Activated CD4-positive, alpha-beta T cell treated with anti-CD3 and anti-CD28 coated beads for 24 hours (primary cell): ENCODE measurements at places on chromosomes 11 and 22.

GRCh38 chr22:45334068-45334467 lies 24.3 kb downstream of the FAM118A start:
- DNase-seq: no peak

GRCh38 chr11:101444164-101444563 lies 139.6 kb downstream of the TRPC6 start:
- DNase-seq: no peak

GRCh38 chr11:118088531-118088930 lies 1.8 kb upstream of the SMIM35 start:
- DNase-seq: no peak

DNA sequence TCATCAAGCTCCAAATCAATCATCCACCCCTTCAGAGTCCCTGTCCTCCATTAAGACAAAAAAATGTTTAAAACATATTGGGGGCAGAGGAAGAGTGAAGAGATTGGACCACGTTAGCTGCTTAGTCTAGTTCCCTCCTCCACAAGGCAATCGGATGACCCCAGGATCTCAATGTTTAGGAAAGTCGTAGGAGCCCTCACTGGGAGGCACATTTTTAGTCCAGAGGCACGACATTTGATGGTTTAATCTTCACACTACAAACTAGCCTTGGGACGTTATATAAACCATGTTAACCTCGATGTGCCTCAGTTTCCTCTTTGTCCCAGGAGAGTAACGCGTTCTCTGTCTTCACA lies 588 bp upstream of the FAT3 start:
- DNase-seq: no peak

- no peak for DNase-seq
Observed at GRCh38 chr22:40768206-40768605, 50.9 kb downstream of the SLC25A17 start.

- DNase-seq: no peak
Observed at GRCh38 chr11:65918211-65919140, at the start of gene C11orf68. Gene C11orf68, minus strand, starts transcription at chr11:65919062. Its CDS starts 31 bp downstream, at chr11:65919031.

DNA sequence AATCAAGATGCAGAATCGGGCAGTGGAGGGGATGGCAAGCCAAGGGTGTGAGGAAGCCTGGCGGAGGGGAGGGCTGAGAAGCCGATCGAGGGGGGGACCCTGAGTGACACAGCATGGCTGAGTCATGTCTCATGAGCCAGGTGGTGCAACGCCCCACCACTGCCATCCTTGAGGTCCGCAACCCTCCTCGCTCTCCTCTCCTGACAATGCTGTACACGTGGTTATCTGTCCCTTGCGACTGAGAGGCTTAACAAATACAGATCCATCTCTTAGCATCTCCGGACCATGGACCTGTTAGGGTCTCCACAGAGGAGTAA lies 14.2 kb downstream of the SLC22A12 start:
- no peak for DNase-seq

DNA sequence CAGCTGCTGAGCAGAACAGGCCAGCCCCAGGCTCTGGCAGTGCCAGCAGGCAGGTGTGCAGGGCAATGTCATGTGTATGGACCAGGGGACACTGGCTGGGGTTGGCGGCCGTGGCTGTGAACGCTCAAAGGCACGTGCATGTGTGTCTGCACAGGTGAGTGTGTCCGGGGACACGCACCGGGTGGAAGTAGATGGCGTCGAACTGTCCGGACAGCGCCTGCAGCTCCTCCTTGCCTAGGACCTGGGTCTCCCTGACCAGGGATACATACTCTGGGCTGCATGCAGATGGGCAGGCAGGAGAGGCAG lies 863 bp downstream of the HDAC10 start:
- no peak for DNase-seq

DNA sequence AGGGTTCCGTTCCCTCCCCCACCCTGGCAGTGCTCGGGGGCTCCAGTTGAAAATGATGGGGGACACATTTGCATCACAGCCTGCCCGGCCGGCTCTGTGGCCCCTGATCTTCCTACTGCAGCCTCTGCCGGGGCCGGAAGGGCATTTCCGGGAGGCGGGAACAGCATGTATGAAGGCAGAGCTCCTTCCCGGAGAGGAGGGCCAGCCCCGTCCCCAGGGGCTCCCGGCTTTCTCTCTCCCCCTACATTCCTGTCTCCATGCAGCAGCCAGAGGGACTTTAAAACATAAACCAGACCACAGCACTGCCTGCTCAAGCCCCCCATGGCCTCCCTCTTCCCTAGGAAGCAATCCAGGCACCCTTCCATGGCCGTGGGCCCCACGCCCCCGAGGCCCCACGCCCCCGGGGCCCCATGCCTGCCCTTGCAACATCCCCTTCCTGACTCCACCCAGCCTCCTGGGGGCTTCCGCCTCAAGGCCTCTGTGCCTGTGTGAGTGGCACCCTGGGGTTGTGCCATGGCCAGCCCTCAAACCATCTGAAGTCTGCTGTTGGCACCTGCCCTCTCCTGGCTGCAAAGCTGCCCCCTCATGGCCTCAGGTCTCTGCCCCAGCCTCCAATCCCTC lies 73.1 kb downstream of the CDKN1C start:
- no peak for DNase-seq

DNA sequence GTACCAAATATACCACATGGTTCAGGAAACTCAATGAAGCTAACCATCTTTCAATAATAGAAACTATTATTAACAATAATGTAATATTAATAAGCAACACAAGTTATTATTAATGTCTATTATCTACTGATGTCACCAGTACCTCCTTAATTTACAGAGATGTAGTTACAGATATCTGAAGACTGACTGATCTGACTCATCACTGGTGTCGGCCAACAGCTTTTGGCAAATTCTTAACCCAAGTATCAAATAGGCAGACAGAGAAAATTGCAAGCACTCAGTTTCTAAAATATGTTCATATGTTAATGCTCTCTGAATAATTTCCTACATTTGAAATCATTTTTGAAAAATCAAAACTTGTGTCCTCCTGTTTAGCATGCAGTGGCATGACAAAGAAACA lies 100.4 kb upstream of the DDI1 start:
- no peak for DNase-seq

DNA sequence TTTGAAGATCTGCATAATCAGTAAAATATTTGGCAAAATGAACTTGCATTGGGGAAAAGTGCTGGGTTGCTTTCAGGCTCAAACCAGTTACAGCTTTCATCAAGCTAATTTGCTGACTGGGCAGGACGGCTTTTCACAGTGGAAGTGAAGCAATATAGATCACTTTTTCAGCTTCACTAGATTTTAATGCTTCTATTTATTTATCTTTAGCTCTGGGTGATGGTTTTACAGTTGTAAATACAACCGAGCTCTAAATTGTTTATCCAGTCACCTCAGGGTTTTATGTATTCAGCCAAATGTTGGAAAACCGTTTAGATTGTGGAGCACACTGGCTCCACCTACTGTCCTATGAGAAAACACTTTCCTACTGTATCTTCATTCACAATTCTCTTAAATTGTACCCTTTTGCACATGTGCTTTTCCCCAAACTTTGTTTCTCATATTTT lies 58.2 kb downstream of the ACER3 start:
- no peak for DNase-seq

DNA sequence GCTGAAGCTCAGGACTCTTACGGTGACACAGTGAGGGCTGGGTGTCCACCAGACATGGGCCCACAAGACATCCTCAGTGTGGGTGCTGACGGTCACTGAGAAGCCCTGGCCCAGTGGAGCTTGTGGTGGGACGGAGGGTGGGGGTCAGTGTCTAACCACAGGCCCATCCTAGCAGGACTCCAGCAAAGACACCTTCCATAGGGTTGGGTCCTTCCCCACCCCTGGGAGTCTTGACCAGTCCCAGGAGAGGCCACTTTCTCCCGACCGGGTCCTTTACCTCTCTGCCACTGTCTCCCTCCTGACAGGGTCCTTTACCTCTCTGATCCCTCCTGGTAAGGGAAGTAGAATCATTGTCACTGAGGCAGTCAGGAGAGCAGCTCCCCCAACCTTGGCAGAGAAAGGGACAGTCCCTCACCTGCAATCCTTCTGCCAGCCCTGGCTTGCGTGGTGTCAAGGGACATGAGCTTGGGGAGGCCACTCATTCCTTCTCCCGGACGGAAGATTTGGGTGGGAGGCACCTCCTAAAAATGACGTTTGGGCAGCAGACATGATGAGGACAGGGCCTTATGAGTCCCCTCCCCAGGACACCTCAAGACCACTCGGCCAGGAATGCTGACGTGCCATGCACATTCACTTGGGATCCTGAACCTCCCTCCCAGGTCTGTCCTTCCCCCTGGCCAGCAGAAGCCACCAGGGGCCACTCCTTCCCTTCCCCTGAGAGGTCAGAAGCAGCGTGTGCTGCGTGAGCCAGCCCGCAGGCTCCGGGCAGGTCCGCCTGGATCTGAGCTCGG lies 91.5 kb upstream of the FGF3 start:
- no peak for DNase-seq

DNA sequence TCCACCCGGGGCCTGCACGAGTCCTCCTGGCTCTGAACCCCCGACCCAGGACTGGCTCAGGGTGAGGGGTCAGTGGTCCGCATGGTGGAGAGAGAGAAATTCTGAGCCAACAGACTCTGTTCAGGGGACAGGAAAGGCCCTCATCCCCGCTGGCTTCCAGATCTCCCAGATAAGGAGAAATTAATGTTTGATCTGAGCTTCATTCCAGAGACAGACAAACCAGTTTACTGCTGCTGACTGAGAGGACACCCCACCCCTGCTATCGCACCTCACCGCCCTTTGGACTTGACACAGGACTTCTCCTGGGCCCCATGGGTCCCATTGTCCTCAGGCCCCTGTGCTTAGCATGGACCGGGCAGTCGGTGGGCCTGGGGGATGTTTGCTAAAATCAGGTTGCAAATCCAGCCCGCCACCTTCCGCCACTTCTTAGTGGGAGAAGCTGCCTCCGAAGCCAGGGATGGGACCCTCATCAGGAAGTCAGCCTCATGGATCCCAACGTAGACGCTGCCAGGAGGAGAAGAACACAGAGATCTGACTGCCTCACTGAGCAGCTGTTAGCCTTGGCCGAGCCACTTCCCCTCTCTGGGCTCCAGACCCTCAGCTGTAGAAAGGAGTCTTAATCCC lies 11.2 kb upstream of the UPK3A start:
- no peak for DNase-seq
